Kidney (tissue), 22 donors: ENCODE measurements at places on chromosomes 3 and 15.

DNA sequence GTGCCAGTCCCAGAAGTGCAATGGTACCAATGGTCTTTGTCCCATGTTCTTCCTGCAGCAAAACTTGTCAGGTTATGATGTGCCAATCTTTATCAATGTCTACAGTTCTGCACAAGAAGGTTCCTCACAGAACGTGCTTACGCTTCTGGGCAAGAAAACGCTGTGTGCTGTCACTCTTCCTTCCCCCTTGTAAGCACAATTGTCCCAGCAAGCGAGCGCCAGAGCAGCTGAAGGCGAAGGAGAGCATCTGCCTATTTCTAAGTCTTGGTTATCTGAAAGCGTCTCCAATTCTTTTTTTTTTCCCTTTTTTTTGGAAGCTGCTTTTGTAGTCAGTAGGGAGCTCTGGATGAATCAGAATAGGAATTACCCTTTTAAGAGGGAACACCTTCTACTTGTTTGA is 514.4 kb downstream of the FGF12 start:
- no peak for DNase-seq

DNA sequence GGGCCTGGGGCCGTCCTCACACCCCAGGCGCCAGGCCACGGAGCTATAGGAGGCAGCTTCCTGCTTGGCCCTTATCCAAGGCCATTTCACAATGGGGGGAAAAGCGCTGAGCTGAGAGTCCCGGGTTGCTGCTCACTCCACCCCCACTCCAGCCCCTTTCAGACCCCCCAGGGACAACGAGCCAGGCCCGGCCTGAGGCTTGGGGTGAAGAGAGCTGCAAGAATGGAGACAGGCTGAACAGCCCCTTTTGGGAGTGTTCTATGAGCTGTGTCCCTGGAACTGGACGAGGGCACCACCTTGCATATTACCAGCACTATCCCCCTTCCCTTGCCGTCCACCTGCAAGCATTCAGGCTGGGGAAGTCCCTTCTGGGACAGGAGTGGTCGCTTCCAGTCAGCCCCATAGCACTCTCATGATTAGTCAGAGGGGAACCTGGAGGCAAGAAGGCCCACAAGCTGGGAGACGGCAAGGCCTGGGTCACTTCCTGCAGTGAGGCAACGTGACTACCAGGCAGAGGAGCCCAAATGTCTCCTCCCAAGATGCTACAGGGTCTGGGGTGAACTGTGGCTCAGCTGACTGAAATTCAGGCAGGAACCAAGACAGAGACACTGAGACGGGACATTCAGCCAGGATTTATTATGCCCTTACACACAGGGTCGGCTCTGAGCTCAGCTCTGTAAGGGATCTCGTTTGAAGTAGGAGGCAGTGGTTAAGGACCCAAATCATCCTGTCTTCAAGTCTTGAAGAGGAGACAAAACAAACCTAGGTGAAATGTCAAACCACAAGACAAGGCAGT is 8.6 kb upstream of the SRP14 start:
- peak; percentile 65 for DNase-seq

GRCh38 chr3:22122567-22122966 is 371.6 kb upstream of the ZNF385D start:
- DNase-seq = no peak

DNA sequence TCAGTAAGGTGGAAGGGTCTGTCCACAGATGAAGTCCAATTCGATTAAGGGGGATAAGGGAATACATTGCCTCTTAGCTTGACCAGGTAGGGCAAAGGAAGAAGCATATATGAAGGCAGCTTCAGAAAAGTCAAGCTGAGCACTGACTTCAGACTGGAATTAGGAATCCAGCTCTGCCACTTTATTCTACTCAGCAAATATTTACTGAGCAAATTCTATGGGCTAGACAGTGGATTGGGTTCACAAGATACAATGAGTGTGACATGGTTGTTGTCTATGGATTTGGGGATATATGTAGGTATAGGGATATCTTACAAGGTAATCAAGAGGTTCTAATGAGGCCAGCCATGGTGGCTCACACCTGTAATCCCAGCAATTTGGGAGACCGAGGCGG is 526 bp downstream of the ADIPOQ start:
- no peak for DNase-seq

DNA sequence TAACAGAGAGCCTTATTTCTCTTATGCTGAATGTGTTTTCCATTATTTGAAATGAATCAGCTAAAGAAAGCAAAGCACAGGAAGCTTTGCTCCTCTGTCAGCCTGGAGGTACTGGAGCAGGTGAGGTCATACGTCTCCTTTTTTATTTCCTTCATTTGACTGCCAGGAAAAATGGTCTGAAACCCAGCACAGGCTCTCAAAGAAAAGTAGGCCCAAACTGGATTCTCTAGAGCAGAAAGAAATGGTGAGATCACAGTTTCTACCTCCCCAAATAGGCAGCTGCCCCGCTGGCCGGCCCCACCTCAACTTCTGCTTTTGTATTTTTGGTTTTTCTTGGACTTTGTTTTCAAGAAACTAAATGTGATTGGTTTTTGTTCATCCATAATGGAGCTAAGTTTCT is 95.1 kb downstream of the RPL39L start:
- DNase-seq = no peak

DNA sequence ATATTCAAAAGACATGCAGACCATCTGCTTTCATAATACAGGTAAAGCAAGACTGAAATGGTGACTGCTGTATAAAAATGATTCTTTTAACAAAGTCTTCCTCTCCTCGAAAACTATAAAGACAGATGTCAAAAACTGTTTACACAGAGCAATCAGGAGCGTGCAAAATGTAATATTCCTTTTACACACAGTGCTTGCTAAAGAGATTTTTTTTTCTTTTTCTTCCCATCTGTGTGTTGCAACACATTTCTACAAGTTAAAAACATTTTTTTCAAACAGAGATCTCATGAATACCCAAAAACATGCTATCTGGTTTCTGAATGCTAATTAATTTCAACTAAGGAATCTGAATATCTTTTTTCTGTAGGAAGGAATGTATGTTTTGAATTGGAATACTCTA is 22.1 kb downstream of the SATB1 start:
- no peak for DNase-seq

- DNase-seq = no peak
These were observed 287.6 kb upstream of the STT3B start for GRCh38 chr3:31244929-31245817.

- DNase-seq = no peak
These were observed 14.7 kb downstream of the EDEM1 start for GRCh38 chr3:5202222-5202621.

DNA sequence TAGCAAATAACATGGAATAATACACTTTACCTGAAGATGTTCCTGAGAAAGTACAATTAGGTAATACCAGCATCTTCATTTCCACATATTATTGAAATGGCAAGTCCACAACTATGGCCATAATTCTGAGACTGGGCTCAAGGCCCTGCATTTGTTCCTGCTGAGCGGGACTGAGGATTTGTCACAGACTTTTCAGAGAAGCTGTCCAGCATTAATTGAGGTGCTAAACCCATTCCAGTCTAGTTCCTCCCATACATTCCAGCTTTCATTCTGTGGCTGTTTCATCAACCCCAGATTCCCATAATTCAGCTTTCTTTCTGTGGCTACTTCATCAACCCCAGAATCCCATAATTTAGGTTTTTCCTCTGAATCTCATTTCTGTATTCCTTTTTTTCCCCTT is 293.4 kb upstream of the GBE1 start:
- no peak for DNase-seq
